Left ventricle myocardium inferior (tissue), 1 donor: ENCODE measurements at places on chromosomes 1 and 21.

GRCh38 chr1:80048716-80049115 lies 1042.2 kb upstream of the ADGRL4 start:
- DNase-seq, result no peak

GRCh38 chr21:24272521-24272938 lies 1334.8 kb downstream of the MRPL39 start:
- DNase-seq, result no peak

GRCh38 chr1:243483071-243483771 lies 227.4 kb downstream of the SDCCAG8 start:
- no peak for DNase-seq

DNA sequence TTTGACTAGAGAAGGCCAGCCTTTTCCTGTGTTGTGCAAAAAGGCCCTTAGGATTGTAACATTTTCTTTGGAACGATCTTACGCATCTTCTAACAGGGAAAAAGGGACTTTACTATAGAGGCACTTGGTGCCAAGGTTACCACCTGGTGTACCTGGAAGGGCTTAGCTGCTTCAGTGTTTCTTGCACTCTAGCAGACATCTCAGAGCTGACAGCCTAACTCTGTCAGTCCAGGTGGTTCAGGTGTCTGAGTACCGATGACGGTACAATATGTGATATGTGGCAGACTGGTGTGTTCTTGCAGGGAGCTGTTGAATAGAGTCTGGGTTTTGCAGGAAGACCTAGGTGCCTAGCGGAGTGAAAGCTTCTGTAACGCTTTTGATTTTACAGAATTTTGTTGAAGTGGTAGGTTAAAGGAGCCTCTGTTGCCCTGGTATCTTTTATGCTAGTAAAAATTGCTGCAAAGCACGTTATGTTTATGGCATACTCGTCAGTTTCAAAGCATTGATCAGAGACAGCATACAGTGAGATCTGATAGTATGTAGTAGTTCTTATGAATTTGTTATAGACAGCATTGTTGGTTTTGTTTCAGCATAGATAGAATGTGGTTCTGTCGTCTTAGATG lies 1.4 kb downstream of the MAGI3 start:
- DNase-seq, result no peak

DNA sequence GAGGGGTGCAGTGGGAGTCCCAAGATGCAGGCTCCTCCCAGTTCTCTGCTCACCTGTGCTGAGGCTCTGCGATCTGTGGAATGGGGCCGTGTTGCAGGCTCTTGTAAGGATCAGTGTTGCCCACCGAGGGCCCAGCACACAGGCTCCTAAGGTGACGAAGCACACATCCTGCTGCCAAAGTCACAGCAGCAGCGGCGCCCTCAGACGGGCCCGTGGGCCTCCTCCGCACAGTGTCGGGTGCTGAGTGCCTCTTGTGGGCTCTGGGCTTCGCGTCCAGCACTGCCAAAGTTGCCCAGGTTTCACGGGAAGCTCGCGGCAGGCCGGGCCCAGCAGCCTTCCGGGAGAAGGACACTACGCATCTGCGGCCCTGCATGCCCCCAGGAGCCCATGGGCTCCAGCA lies 72.1 kb upstream of the ABCG1 start:
- no peak for DNase-seq

GRCh38 chr1:208213786-208214185 lies 30.4 kb downstream of the PLXNA2 start:
- no peak for DNase-seq

GRCh38 chr1:246791303-246791918 lies 67.2 kb downstream of the SCCPDH start:
- no peak for DNase-seq

GRCh38 chr1:65429806-65430205 lies 9.3 kb downstream of the LEPR start:
- no peak for DNase-seq

GRCh38 chr1:160935527-160936258 lies 18.9 kb downstream of the ITLN2 start:
- DNase-seq, result no peak

DNA sequence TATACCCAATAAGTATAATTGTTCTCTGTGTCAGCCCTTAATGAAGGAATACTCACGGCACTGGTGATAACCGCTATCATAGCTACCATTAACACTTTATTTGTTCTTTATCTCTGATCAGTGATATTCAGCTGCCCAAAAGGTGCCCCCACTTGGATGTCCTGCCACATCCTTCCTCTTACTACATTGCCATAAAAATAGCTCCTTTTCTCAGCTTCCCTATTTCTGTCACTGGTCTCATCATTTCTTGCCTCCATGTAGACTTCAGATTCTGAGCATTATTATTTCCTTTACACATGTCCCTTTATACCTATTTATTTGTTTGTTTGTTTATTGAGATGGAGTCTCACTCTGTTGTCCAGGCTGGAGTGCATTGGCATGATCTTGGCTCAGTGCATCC lies 2.7 kb upstream of the RAB29 start:
- no peak for DNase-seq

DNA sequence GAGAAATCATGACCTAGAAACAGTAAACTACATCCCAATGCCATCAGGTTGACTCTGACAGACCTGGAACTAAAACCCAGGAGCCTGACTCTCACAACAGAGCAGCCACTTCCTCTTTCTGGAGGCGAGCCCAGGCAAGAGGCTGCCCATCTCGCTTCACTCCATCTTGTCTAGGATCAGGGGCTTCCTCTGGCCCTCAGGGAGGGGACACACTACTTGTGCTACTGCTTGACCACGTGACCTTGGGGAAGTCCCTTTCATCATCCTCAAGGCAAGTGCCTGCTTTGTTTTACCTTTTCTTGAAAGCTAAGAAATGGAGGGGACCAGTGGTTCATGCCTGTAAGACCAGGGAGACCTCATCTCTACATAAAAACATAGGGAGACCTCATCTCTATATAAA lies 2.6 kb upstream of the TENT5B start:
- no peak for DNase-seq

- no peak for DNase-seq
Observed at GRCh38 chr1:89989799-89990198, 5.1 kb upstream of the ZNF326 start.

DNA sequence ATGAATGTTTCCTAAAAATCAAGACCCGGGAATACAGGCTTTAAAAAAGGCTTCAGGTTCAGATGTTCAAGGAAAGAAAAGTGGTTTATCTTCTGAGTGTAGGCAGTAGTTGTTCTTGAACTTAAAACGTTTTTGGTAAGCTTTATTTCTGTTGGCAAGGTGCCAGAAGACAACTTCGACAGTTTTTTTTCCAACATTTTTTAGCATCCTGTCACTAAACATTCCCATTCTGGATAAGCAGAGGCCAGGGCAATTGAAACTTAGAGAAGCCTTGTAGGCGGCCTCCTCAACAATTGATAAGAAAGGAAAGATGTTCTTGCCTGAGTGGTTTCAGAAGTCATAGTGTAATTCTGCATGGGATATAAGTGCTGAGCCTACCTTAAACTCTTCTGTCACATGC lies 66.7 kb downstream of the PATJ start:
- no peak for DNase-seq

DNA sequence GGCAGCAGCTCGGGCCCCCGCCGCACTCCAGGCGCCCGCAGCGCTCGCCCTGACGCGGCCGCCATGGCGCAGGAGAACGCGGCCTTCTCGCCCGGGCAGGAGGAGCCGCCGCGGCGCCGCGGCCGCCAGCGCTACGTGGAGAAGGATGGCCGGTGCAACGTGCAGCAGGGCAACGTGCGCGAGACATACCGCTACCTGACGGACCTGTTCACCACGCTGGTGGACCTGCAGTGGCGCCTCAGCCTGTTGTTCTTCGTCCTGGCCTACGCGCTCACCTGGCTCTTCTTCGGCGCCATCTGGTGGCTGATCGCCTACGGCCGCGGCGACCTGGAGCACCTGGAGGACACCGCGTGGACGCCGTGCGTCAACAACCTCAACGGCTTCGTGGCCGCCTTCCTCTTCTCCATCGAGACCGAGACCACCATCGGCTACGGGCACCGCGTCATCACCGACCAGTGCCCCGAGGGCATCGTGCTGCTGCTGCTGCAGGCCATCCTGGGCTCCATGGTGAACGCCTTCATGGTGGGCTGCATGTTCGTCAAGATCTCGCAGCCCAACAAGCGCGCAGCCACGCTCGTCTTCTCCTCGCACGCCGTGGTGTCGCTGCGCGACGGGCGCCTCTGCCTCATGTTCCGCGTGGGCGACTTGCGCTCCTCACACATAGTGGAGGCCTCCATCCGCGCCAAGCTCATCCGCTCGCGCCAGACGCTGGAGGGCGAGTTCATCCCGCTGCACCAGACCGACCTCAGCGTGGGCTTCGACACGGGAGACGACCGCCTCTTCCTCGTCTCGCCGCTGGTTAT lies 2.8 kb downstream of the KCNJ9 start:
- DNase-seq, result peak; percentile 66

DNA sequence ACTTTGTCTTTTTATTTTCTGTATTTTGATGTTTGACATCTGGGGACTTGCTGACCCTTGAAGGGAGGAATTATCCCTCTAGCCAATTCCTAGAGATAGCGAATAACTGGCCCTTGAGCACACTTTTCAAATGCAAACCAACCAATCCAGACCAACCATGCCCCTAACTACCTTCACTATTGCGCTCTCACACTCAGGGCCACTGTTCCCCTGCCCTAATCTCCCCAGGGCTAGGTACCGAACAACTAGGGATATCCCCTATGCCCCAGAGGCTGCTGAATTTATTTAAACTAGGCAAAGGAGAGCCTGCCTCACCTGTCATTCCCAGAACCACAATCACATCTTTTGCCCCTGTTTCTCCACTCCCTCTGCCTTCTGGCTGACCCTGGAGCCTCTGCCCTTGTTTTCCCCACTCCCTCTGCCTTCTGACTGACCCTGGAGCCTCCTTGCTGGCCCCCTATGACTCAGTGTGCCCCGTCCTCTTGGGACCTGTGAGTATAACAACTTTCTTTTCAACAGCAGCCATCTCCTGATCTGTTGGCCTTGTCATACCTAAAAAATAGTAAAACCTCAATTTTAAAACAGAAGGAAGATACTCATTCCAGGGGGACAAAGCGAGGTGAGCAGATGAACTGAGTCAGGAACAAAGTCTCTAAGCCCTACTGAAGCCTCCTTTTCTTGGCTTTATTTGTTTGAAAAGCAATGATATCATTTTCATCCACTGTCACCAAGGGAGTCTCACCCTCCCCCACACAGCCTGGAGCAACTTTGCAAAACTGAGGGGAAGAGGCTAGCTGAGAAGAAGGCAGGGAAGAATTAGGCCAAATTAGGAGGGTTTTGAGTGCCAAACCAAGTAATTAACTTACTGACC lies 115.5 kb downstream of the NMNAT2 start:
- no peak for DNase-seq

- DNase-seq, result no peak
Observed at GRCh38 chr1:66492424-66492823, 41.5 kb upstream of the SGIP1 start.

DNA sequence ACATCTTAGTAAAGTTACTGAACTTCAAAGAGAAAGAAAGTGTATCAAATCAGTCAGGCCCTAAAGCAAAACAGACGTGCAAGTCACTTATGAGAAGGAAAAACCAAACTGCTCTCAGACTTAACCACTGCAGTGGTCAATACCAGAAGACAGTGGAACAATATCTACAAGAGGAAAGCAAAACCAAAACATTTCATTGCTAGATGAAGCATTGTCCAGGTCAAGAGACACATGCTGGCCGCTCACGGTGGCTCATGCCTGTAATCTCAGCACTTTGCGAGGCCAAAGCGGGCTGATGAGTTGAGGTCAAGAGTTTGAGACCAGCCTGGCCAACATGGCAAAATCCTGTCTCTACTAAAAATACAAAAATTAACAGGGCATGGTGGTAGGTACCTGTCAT lies 82.0 kb upstream of the MROH9 start:
- no peak for DNase-seq

GRCh38 chr1:208731981-208732821 lies 488.0 kb upstream of the PLXNA2 start:
- no peak for DNase-seq

DNA sequence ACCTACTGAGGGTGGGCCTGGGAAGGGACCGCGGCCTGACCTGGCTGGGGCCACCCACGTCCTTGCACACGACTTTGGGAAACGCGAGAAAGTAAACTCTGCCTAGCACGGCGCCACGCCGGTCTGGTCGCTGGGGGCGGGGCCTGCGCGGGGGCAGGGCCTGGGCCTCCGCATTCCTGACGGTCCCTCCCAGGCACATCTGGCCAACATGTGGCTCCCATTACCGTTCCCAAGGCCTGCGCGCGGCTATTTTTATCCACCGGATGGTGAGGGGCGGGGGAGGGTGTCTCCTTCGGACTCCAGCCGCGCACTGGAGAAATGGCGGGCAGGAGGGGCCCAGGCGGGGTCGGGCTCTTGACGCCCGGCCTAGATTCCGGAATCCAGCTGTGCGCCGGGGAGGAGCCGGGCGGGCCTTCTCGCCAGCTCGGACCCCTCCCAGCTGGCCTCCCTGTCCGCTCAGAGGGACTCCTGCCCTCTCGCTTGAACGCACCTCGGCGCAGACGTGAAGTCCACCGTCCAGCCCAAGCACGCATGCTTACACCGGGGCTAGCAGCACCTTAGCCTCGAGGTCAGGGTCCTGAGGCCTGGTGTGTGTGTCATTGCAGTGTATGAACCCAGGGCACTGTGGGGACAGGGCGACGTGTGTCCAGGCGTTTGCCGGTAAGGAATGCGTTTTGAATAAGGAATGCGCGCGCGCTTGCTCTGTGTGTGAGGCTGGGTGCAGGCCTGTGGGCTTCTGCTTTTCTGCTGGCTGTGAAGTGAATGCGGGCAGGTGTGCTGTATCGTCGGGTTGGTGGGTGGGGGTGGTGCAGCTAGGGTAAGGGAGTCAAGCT lies 2.1 kb downstream of the EVA1B start:
- peak; percentile 86 for DNase-seq

- no peak for DNase-seq
Observed at GRCh38 chr1:88210103-88210787, 473.8 kb upstream of the PKN2 start.

- DNase-seq, result no peak
Observed at GRCh38 chr1:217272385-217272784, 358.5 kb downstream of the GPATCH2 start.

- DNase-seq, result no peak
Observed at GRCh38 chr1:6427441-6428390, 3.1 kb downstream of the ESPN start.

- DNase-seq, result no peak
Observed at GRCh38 chr1:11961230-11961629, 19.0 kb upstream of the MFN2 start.

- no peak for DNase-seq
Observed at GRCh38 chr1:94501426-94501825, 40.1 kb downstream of the F3 start.

DNA sequence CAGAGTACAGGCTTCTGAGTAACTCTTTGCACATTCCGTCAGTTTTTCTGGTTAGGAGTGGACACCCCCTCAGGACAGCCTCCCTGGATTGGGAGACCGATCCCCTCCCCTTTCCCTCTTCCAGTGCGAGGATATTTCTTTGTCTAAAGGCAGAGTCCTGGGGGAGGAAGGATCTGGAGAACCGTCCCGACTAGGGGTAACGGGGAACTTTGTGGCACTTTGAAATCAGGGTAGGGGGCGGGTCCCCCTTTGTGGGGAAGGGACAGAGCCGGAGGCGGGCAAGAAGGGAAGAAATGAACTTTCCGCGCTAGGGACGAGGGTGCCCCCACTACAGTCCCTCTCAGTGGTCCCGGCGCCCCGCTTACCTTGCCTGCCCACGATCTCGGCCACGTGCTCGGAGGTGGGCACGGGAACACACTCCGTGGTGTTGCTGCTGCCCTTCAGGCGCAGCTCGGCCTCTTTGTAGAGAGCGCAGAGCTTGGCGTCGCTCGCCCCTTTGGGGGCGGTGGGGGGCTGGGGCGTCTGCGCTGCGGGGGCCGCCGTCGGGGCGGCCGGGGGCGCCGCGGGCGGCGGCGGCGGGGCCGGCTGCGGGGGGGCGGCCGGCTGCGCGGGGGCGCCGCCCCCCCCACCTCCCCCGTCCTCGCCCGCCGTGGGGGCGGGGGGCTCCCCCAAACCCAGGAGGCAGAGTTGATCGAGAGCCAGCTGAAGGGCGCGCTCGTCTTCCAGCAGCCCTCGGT lies 917 bp downstream of the MEX3A start:
- DNase-seq, result no peak
